IMR-90 (cell line): ENCODE measurements at places on chromosomes 6 and 20. TPM values are rescaled to one million over a fixed set of nuclear protein-coding genes. Genes with fewer than 3 reads are reported as not detected.

DNA sequence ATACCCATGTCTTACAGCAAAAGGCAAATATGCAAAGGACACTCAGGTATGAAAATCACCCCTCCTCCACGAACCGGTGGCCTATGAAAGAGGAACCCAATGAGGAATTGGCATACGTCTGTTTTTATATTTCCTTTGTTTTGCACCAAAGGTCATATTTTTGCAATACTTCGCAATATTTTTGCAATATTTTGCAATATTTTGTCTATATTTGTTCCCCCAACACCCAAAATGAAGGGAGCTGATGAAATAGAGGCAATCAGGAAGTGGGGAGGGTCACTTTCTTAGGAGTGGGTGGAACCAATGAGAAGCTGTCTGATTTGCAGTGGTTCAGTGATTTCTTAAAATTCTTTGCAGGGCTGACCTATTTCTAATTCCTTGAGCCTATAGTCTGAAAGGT is 296.8 kb upstream of the TSHZ2 start:
- no peak for DNase-seq

- peak; percentile 63 for DNase-seq
These were observed at the start of gene LZTS3 for GRCh38 chr20:3172933-3173609. Gene LZTS3, minus strand, starts transcription at chr20:3173549. Its CDS starts 6,386 bp downstream, at chr20:3167163.

GRCh38 chr6:158475344-158476302 is 84.3 kb upstream of the TMEM181 start:
- DNase-seq, result peak; percentile 57

DNA sequence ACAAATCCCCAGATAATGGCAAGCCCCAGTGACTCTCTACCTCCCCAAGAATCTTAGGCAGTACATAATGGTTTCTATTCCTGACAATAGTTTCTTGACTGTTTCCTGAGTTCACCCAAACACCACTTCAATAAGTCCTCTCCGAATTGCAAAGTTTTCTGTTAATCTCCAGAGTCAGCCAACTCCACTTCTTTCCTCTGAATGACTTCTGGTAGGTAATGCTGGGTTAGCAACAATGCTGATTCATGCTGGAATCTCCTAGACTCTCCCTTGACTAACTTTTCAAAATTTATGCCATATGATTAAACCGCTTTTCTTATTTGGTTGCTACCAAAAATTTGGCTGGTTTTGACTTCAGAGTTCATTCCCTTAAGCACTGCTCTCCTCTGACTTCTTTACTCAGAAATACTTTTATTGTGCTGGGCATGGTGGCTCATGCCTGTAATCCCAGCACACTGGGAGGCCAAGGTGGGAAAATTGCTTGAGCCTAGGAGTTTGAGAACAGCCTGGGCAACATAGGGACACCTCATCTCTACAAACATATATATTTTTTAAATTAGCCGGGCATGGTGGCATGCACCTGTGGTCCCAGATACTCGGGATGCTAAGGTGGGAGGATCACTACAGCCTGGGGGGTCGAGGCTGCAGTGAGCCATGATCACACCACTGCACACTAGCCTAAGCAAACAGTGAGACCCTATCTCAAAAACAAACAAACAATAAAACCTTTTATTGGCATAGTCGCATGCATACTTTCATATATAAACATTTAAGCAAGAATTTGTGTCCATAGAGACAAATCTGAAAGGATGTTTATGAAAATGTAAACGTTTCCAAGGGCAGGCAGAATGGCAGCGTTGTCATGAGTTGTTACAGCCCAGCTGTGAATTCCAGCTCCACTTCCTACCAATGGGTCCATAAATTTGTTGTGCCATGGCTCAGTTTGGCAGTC is 249.3 kb upstream of the PLN start:
- peak; percentile 59 for DNase-seq

Gene PPP1R3G
- under 0.01 and 0.18 TPM in 2 replicates for total RNA-seq

GRCh38 chr6:17392978-17393891 is at the start of gene CAP2:
Gene CAP2, plus strand, starts transcription at chr6:17393595. Its CDS starts 27,961 bp downstream, at chr6:17421556.
- DNase-seq, result peak; percentile 59

DNA sequence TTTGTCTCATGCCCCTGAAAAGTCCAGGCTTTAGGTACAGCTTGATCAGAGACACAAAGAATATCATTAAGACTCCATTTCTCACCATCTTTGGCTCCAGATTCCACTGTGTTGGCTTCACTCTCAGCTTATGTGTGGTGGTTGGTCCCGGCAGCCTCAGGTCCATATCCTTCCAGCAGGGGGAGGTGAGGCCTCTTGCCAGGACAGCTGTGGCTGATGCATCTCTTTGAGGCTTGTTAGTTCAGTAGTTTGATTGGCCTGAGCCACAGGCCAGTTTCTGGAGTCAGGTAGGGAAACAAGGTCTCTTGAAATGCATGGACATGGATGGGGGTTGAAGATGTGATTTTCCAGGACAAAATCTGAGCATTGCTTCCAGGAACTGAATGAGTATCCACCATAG is 62.4 kb downstream of the JAG1 start:
- DNase-seq, result peak; percentile 66

Gene C4A
- 0.83 and 0.90 TPM in 2 replicates for total RNA-seq

Gene HCK
- total RNA-seq, result not detected in 2 replicates

DNA sequence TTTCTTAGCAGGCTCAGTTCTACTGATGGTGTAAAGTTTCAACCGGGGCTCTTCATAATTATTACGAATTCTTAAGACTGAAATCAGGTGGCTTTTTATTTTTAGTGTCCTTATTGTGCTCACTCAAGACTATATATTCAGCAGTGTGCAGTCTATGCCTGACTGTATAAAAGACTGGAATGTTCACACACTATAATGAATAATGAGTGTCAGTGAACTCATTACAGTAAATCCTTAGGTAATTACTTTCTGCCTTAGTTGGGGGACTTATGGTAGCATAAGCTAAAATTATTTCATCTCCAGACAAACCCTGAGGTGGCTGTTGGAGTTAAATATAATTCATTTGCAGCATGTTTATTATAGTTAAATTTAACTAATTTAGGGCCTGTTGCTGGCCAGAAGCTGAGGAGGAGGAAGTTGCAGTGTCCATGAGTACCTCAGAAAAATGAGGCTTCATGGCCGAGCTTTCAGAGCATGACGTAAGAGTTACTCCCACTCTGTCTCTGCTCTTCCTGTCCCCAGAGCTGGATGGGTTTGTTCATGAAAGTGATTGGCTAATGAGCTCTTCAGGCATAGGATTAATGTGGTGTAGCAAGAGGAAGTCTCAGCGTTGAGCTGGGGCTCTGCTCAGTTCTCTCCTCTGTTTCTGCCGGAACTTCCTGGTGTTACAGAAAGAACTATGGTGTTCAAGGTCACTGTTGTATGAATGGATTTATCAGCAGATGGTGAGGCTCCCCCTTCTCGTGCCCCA is 335.7 kb downstream of the NRN1 start:
- peak; percentile 71 for DNase-seq

Gene TNXB
- total RNA-seq, result under 0.01 TPM in 1 of 2 replicates, not detected in the other

DNA sequence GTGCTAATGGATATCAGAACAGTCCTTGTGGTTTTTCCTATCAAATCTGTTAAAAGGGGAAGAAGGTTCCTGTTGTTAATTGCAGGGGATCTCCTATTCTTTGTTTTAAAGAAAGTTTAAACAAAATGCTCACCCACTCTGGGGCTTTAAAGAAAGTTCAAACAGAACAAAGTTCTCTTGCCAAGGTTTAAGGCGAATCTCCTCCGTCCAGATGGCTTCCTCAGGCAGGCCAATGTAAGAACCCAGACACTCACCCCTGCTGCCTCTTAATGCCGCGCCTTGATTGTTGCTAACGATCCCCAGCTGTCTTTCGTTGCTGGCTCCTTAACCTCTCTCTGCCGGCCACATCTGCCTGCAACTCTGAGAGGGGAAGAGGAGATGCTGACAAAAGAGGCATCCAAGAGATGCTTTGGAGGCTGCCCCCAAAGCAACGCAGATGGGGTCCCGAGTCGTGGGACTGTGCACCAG is 235.0 kb upstream of the PRDM1 start:
- DNase-seq, result peak; percentile 51
